ENCODE measurements at places on chromosomes 2 and 18. TPM values are rescaled to one million over a fixed set of nuclear protein-coding genes. Genes with fewer than 3 reads are reported as not detected.

Gene RTKN
- total RNA-seq = 8.7 TPM

Gene CPLX4
- total RNA-seq = not detected

Gene PROKR1
- not detected for total RNA-seq

Gene TGFA
- 1.8 TPM for total RNA-seq

DNA sequence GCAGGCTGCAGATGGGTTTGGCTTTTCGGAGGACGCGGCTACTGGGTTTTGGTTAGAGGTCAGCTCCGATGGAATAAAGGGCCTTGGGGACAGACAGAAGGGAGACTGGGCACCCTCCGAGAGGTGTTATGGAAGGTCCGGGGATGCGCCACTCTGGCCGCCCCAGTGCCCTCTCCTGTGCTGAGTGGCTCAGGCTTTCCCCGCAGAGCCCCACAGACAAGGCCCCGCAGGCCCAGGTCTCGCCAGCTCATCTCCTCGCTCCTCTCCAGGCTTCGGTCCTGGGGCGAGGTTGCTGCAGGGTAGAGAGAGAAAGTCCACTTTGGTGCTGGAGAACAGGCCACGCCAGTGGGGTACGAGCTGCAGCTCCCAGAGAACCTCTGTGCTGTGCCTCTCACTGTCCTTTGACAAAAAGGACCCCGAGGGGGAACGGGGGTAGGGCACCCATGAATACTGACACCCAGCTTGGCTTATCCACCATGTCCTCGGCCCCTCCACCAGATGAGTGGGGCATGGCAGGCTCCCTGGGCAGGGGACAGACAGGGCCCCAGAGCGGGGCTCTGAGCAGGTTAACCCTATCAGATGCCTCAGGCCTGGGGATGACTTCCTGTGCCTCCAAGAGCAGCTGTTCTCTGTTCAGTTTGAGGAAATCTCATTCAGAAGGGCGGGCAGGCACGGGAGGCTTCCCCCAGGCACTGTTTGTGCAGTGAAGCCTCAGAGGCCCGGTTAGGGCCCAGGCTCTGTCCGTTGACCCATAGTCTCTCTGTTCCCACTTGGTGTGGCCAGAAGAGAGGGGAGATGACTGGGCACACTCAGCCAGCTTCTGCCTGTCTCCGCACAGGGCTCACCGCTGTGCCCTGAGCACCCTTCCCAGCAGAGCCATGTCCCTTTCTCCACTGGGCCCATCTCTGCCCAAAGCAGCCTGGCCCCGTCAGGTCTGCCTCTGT is 15.7 kb upstream of the CNNM3 start:
- H3K4me3 ChIP-seq = no peak overlapping the region
- H3K4me1 ChIP-seq = no peaks in the 10 kb centered on the region
- no peaks in the 10 kb centered on the region for H3K27me3 ChIP-seq
- no peak for DNase-seq

DNA sequence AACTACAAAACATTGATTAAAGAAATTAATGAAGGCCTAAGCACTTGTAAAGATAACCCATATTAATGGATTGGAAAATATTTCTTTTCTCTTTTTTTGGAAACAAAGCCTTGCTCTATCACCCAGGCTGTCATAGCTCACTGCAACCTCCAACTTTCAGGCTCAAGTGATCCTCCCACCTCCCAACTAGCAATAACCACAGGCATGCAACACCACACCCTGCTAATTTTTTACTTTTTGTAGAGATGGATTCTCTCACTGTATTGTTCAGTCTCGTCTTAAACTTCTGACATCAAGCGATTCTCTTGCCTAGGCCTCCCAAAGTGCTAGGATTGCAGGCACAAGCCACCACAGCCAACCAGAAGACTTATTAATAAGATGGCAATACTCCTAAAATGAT is 73.4 kb upstream of the NDUFV2 start:
- no peak overlapping the region for H3K27ac ChIP-seq
- no peak for DNase-seq
- no peak overlapping the region for H3K4me3 ChIP-seq
- H3K36me3 ChIP-seq = no peaks in the 10 kb centered on the region

- H3K36me3 ChIP-seq = no peaks in the 10 kb centered on the region
- DNase-seq = no peak
- H3K4me1 ChIP-seq = no peaks in the 10 kb centered on the region
- no peaks in the 10 kb centered on the region for H3K27me3 ChIP-seq
- no peak overlapping the region for H3K4me3 ChIP-seq
- H3K27ac ChIP-seq = no peak overlapping the region
These were observed 88.9 kb upstream of the SERPINE2 start for GRCh38 chr2:224127871-224128501.

DNA sequence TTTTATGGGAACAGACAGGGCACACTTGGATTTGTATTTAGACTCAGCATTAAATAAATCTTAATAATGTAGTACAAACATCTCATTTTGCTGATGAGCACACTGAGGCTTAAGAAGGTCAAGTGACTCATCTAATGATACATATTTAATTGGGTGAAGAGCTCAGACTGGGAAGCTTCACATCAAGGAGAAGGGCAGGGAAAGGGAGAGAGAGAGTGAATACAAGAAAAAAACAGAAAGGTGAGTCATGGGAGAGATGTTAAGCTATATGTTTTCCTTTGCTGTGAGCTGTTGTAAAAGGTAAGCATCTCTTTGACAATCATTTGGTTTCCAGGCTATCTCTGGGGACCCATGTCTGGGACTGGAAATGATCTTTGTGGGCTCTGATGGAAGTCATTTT is 277.8 kb downstream of the SETBP1 start:
- H3K36me3 ChIP-seq = no peaks in the 10 kb centered on the region
- no peaks in the 10 kb centered on the region for H3K4me1 ChIP-seq
- H3K27ac ChIP-seq = no peak overlapping the region
- H3K27me3 ChIP-seq = no peaks in the 10 kb centered on the region

DNA sequence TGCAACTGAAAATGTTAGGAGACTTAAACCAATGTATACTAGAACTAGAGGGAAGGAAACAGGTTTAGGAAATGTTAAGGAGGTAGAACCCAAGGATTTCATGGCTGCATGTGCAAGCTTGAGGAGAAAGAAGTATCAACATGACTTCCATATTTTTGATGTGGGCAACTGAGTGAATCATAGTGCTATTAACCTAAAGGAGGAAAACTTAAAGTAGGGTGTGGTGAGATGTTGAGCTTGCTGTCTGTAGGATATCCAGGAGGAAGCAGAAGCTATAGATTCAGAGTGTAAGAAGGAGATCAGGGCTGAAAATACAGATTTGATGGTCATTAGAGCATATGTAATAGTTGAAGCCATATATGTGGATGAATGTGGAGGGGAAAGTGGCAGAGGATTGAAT is 31.5 kb downstream of the NDC80 start:
- H3K27ac ChIP-seq = no peak overlapping the region
- H3K27me3 ChIP-seq = no peaks in the 10 kb centered on the region
- no peaks in the 10 kb centered on the region for H3K4me1 ChIP-seq

DNA sequence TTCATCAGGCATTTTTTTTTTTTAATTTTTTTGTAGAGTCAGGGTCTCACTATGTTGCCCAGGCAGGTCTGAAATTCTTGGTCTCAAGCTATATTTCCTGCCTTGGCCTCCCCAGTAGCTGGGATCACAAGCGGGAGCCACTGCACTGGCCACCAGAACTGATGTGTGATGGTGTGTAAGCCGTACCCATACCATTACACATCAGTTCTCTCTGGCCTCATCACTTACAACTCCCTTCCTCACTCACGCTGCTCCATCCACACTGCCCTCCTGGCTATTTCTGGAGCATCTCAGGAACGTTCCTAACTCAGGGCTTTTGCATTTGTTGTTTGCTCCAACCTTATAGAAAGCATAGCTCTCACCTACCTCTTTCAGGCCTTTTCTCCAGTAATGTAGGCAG is 834.5 kb upstream of the ID2 start:
- no peaks in the 10 kb centered on the region for H3K27me3 ChIP-seq
- H3K4me3 ChIP-seq = no peak overlapping the region
- DNase-seq = no peak
- H3K27ac ChIP-seq = no peak overlapping the region
- peaks cover 2% of the 10 kb centered on the region for H3K4me1 ChIP-seq

DNA sequence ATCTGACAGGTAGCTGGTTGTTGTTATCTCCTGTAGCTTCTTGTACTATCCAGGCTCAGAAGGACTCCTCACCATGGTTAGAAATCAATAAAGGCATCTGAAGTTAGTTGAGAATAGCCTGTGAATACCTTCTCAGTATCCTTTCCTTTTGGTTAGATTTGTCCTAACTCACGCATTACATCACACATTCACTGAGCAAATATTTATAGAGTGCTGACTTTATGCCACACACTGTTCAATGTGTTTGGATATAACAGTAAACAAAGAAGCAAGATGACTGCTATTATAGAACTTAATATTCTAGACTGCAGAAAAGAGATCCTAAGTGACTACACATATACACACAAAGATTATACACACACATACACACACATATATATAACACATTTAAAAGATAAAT is 889.9 kb upstream of the CHAC2 start:
- no peaks in the 10 kb centered on the region for H3K36me3 ChIP-seq
- DNase-seq = no peak
- no peaks in the 10 kb centered on the region for H3K27me3 ChIP-seq

- H3K4me1 ChIP-seq = no peaks in the 10 kb centered on the region
- H3K36me3 ChIP-seq = no peaks in the 10 kb centered on the region
- H3K27me3 ChIP-seq = no peaks in the 10 kb centered on the region
- no peak overlapping the region for H3K4me3 ChIP-seq
- H3K27ac ChIP-seq = no peak overlapping the region
- DNase-seq = no peak
These were observed 2176.3 kb upstream of the CELF4 start for GRCh38 chr18:39741755-39742466.

DNA sequence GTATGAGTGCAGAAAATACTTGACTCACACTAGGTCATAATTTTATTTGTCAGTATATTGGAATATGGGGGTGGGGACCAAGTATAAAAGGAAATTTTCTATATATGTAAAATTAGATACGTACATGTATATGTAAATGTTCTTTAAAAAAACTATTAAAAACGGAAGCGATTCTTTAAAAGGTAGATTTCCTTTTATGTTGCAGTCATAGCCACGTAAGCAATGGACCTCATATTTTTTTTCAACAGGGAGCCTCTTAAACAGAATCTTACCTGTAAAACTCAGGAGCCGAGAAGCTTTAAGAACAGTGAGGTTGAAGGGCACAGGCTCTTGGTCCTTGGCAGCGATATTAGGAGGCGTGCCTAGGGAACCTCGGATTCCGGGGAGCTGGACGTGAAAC is 3.3 kb downstream of the RHBDD1 start:
- DNase-seq = no peak
- no peaks in the 10 kb centered on the region for H3K27me3 ChIP-seq
- H3K4me1 ChIP-seq = peaks cover 2% of the 10 kb centered on the region
- no peaks in the 10 kb centered on the region for H3K36me3 ChIP-seq

- H3K4me1 ChIP-seq = no peaks in the 10 kb centered on the region
- H3K4me3 ChIP-seq = no peak overlapping the region
- H3K36me3 ChIP-seq = no peaks in the 10 kb centered on the region
- H3K27me3 ChIP-seq = no peaks in the 10 kb centered on the region
These were observed 50.7 kb downstream of the SFXN5 start for GRCh38 chr2:73020657-73021370.

- no peak overlapping the region for H3K4me3 ChIP-seq
- peaks cover 48% of the 10 kb centered on the region for H3K4me1 ChIP-seq
- no peaks in the 10 kb centered on the region for H3K27me3 ChIP-seq
- DNase-seq = no peak
- H3K27ac ChIP-seq = no peak overlapping the region
These were observed 123.5 kb upstream of the EML6 start for GRCh38 chr2:54599914-54600313.

DNA sequence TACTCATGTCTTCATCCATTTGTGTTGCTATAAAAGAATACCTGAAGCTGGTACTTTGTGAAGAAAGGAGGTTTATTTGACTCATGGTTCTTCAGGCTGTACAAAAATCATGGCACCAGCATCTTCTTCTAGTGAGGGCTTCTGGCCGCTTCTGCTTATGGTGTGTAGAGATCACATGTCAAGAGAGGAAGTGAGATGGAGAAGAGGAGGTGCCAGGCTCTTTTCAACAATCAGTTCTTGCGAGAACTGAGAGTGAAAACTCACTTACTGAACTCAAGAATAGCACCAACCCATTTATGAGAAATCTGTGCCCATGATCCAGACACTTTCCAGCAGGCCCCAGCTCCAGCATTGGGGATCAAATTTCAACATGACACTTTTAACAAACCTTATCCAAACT is 30.0 kb upstream of the BARD1 start:
- no peak overlapping the region for H3K4me3 ChIP-seq
- DNase-seq = no peak
- no peaks in the 10 kb centered on the region for H3K36me3 ChIP-seq
- H3K4me1 ChIP-seq = no peaks in the 10 kb centered on the region
- no peak overlapping the region for H3K27ac ChIP-seq
- no peaks in the 10 kb centered on the region for H3K27me3 ChIP-seq

DNA sequence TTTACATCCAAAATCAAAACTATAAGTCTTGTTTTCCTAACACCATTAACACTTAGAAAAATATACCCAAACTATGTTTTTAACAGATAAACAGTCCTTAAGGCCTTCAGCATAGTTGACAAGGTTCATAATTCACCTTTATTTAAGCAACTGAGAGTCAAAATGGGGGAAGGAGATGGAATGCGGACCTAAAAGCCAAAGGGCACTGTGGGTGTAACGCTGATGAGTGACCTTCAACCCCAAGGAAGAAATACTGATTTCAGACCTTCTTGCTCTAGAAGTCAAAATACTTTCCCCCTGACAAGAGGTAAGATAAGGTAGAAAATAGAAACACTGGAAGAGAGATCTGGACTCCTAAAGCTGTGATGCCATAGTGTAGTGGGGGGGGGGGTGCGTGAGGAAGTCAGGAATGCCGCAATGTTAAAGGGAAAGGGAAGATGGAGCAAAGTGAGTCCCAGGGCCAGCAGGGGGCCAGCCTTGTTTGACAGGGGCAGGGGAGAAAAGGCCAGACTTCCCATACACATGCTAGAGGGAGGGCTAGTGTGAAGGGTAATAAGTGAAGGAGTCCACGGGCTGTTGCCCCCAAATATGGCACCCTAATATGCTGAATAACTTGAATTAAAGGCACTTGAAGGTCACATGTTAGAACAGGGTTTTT is 31.4 kb downstream of the CCDC93 start:
- H3K36me3 ChIP-seq = no peaks in the 10 kb centered on the region
- no peak for DNase-seq
- no peak overlapping the region for H3K27ac ChIP-seq
- H3K4me3 ChIP-seq = no peak overlapping the region

- no peak for DNase-seq
- no peaks in the 10 kb centered on the region for H3K36me3 ChIP-seq
- no peak overlapping the region for H3K27ac ChIP-seq
- no peaks in the 10 kb centered on the region for H3K27me3 ChIP-seq
- no peak overlapping the region for H3K4me3 ChIP-seq
These were observed 653.0 kb upstream of the SLC39A10 start for GRCh38 chr2:195003881-195004471.

Measured in ovary (tissue), 10 donors.